ENCODE measurements at places on chromosomes 6 and 20.

- no peak for DNase-seq
These were observed 64.3 kb downstream of the ANKS1A start for GRCh38 chr6:34953061-34954025.

GRCh38 chr6:10347561-10348327 lies 67.1 kb downstream of the TFAP2A start:
- no peak for DNase-seq

GRCh38 chr6:152068622-152069261 lies 261.3 kb downstream of the ESR1 start:
- no peak for DNase-seq

GRCh38 chr6:90500458-90500857 lies 86.4 kb downstream of the MAP3K7 start:
- no peak for DNase-seq

DNA sequence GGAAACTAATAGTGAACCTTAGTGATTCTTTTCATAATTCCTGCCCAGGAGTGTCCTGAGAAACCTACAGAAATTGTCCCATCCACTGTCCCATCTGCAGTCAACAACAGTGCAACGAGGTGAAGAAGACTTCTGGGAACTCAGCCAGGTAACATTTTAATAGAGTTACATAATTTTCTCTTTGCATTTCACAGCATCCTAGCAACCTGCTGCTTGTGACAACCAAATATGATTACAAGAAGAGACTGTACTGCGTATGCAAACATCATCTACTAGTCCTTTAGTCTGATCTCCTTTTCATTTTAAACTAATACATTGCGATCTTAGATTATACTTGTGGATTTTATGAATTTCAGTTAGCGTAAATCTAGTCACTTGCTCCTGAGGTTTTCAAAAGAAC lies 951.6 kb downstream of the TFAP2A start:
- DNase-seq, result no peak

- DNase-seq, result no peak
These were observed 41.5 kb downstream of the CTCFL start for GRCh38 chr20:57483287-57484050.

DNA sequence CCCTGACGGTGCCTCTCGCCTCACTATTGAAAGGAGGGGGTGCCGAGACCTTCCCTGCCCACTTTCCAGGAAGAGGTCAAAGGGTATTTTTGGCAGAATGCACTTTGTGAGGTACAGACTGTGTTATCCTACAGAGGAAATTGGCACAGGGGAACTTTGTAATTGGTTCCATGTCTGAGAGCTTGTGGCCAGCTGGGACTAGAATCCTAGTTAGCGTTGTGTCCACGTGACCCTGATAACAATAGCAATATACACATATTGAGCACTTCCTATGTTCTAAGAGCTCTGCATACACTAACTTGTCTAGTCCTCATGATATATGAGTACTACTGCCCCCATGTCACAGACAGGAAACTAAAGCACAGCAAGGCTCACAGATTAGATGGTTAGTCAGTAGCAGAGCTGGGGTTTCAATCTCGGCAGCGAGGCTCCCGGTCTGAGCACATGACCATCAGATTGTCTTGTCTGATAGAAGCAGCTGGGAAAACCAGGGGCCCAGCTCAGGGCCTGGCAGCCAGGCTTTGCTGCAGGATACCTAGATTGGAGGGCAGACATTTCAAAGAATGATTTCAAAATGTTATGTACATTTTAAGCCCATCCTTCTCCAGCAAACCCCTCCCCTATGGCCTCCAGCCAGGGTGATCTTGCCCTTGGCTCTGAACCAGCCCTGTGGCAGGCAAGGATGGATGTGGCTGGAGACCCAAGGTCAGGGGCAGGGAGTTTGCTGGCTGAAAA lies 1.4 kb downstream of the MAPK13 start:
- peak; percentile 85 for DNase-seq

- DNase-seq, result peak; percentile 81
These were observed 44.1 kb downstream of the NHSL1 start for GRCh38 chr6:138454981-138455706.
